ENCODE measurements at places on chromosomes 1 and 21. TPM values are rescaled to one million over a fixed set of nuclear protein-coding genes. Genes with fewer than 3 reads are reported as not detected.

KIF2C gene
- 10.8 TPM for total RNA-seq

PRRX1 gene
- total RNA-seq, result 61.3 TPM

ANKRD45 gene
- total RNA-seq, result 8.8 TPM

AQP10 gene
- total RNA-seq, result not detected

CAPN9 gene
- total RNA-seq, result 0.20 TPM

SLC16A4 gene
- 27.5 TPM for total RNA-seq

TRIM45 gene
- 6.8 TPM for total RNA-seq

PLA2G2F gene
- not detected for total RNA-seq

LCE3D gene
- not detected for total RNA-seq

ZNF683 gene
- not detected for total RNA-seq

KCNA2 gene
- 36.6 TPM for total RNA-seq

TFF3 gene
- 2.4 TPM for total RNA-seq
